ENCODE measurements at places on chromosomes 2 and 18.
A peak's percentile ranks its signal among the peaks of the same experiment; 100 is the strongest.

GRCh38 chr18:48294899-48295585, 114.1 kb downstream of the ZBTB7C start:
- no peak for DNase-seq

- DNase-seq, result no peak
Measured at GRCh38 chr2:429575-430254, 141.8 kb upstream of the ALKAL2 start.

DNA sequence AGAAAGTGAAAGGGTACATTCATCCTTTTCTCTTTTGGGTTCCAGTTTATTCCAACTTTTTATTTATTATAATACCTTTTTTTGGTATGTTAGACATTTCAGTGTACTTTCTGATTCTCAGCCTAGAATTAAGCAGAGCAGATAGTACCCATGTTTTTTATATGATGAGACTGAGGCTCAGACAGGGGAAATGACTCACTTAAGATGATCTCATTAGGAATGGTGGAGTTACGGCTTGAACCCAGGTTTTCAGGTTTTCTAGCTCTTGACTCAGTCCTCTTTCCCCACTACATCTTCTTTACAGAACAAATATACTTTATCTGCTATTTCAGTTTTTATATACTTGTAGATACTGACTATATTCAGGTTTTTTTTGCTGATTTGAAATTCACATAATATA, 51.7 kb upstream of the OTX1 start:
- no peak for DNase-seq

GRCh38 chr2:86314125-86314524, 23.3 kb downstream of the REEP1 start:
- no peak for DNase-seq

GRCh38 chr2:53356291-53356905, 411.2 kb upstream of the CHAC2 start:
- no peak for DNase-seq

DNA sequence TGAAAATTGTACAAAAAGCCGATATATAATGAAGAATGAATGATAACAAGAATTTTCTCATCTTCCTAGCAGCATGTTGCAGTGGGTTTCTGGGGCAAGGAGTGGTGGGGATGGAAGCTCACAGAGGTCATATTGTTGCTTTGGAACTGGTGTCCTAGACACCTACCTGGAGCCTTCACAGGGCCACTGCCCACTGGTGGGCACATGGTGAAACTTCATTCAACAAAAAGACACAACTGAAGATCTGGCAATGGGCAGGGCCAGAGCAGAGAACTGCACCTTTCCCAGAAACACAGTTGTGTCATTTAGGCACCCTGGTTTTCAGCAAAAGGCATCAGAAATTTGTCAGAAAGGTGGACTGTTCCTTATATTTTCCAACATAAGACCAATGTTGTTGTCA, 115.3 kb downstream of the FHOD3 start:
- DNase-seq, result peak; percentile 51

- no peak for DNase-seq
Measured at GRCh38 chr2:10399358-10399757, 48.8 kb downstream of the ODC1 start.

DNA sequence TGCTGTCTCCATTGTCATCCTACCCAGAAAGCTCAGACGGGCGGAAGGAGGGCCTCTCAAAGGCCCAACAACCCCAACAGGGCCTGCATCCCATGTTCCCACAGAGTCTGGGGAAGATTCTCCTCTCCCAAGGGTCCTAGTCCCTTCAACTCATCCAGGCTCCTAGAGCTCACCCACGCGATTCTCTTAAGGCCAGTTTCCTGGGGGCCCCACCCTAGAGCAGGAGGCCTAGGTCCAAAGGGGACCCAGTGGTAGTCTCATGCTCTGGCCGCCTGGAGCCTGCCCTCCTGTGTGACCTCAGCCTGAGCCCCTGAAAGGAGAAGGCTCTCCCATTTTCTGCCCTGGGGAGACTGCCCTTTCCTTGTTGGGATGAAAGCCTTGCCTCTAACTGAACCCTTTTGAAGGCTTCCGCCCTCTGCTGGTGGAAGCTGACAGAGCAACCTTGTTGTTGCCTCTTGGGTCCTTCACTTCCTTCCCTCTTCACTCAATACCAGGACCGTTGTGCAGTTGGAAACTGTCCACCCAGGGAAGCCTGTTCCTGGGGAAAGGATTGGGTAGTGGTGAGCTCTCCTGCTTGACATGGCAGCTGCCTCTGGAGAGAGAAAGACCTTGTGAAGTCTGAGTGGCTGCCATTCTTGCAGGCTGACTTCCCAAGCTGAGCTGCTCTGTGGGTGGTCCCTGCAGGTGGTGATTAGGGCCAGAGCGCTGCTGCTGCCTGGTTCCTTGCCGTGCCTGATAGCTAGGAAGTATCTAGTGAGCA, 86.0 kb upstream of the ALPP start:
- peak; percentile 56 for DNase-seq

- DNase-seq, result peak; percentile 64
Measured at GRCh38 chr18:36187193-36187825, at the start of gene MOCOS. Gene MOCOS (plus strand): TSS chr18:36187497. CDS start chr18:36187540, 43 bp downstream.

DNA sequence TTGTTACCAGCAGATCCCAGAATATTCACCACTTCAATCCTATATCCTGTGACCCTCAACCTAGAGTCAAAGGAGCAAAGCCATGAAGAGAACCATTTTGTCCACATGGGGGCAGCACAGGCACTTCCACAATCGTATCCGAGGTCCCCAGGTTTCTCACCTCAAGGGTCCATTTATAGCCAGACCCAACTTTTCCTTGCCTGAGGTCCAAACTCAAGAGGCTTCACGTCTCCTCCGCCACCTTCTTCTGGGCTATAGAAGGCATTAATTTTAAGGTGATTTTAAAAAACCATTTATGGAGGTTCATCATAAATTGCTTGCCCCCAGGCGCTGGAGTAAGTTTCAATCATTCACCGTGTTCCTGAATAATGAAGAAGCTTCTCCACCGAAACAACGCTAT, 111.6 kb upstream of the NABP1 start:
- DNase-seq, result peak; percentile 73

GRCh38 chr2:18792684-18793083, 203.3 kb upstream of the NT5C1B start:
- no peak for DNase-seq

GRCh38 chr2:240348522-240348921, 86.9 kb upstream of the GPC1 start:
- no peak for DNase-seq

DNA sequence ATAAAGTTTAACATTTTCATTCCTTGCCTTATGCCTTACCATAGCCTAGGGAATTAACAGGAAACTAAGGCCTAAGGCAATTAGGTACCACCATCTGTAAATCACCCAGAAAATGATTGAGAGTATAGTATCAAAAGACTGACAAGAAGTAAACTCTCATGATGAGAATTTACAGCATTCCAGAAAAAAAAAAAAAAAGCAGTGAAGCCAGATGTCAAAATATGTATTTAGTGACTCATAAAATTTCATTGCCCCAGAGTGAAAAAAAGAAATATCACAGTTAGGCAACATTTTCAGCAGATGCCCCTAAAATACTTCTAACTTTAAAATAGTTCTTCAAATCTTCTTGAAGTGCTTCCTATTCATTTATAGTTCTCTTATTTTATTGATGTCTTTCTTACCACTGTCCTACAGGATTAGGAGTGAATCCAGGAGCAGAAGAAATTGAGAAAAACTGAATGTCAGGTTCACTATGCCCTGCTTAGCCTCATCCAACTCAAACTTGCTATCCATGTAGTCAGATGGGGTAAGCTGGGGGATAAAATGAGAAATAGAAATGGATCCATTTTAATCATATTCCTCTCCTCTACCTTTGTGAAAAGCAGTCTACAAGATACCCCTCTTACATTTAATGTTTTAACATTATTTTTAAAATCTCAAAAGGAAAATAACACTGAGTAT, 57.3 kb upstream of the TANK start:
- peak; percentile 46 for DNase-seq

GRCh38 chr18:58013241-58014211, 30.5 kb upstream of the NEDD4L start:
- DNase-seq, result no peak

GRCh38 chr2:139864821-139865302, 1084.7 kb upstream of the NXPH2 start:
- no peak for DNase-seq

GRCh38 chr2:43027097-43027873, 199.1 kb downstream of the ZFP36L2 start:
- DNase-seq, result no peak

GRCh38 chr18:21040466-21040865, 71.1 kb downstream of the ROCK1 start:
- DNase-seq, result no peak

DNA sequence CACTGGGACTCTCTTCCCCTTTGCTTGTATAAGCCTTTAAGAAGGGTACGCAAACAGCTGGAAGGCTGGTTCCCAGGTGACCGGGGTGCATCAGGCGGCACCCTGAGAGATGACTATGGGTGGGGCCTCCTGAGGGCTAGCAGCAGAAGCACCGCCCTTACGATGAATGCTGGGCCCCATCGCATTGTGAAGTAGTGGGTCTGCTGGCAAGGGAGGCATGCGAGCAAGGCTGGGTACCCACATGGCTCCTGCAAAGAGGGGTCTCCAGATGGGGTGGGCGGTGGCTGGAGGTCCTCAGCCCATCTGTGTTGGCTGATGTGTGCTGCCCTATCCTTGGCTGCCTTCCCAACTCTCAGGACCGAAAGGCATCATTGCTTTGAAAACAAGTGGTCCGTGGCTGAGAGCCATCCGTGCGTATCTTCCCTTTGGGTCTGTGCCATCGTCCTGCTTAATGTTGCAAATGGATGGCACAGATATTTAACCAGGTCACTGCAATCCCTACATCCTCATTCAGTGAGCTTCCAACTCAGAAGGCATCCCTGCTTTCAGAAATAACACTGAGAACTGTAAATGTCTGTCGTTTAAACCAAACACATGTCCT, 83.5 kb upstream of the GPC1 start:
- no peak for DNase-seq

- peak; percentile 58 for DNase-seq
Measured at GRCh38 chr18:79983253-79983652, 5.1 kb downstream of the TXNL4A start.

DNA sequence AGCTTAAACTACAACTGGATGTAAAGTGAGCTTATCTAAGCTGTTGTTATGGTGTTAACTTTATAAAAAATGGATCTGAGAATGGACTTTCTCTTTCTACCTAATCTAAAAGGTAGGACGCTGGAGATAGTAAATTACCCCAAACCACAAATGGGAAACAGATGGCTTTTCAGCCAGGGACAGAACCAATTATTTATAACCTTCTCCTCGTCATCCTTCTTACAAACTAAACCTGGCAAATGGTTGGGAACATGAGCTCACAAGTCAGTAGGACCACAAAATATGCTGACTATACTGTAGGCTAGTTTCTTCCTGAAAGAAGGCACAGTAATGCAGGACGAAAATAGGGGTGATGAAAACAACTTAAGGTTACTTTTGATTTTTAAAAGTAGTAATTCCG, 32.7 kb upstream of the ZDBF2 start:
- no peak for DNase-seq

DNA sequence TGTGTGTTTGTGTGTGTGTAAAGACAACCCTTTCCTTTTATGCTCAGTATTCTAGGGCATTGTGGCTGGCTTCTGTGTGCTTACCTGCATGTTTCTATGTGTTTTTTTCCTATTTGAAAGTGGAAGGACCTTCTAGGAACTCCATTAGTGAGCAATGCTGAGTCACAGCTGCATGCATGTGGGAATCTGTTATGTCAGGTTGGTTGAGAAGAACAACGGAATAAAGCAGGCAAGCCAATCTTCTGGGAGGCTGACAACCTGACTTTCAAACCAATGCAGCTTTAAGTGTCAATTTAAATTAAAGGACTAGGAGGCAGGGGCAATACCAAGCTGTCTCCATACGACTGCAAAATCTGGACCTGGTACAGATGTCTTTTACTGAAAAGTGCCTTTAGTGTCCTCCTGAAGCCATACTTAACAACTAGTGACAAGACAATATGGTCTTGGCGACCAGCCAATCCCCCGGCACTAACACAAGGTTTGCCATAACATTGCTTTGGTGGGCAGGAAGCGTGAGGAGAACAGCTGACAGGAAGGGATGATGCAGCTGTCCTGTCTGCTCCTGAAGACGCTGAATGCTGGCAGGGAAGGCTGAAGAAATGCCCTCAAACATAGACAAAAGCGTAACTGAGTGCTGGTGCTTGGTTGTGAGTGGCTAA, 514.7 kb upstream of the CDH7 start:
- peak; percentile 2 for DNase-seq

- no peak for DNase-seq
Measured at GRCh38 chr2:98902209-98903063, 33.6 kb downstream of the CRACDL start.

GRCh38 chr2:23385351-23385747, 370 bp downstream of the KLHL29 start:
- peak; percentile 42 for DNase-seq

GRCh38 chr2:68865108-68865507, 6.1 kb downstream of the BMP10 start:
- no peak for DNase-seq

GRCh38 chr2:85195956-85196355, 62.8 kb downstream of the TCF7L1 start:
- no peak for DNase-seq

GRCh38 chr2:105972246-105972645, 221.9 kb downstream of the UXS1 start:
- DNase-seq, result no peak

GRCh38 chr18:12315911-12316310, 7.9 kb downstream of the TUBB6 start:
- DNase-seq, result no peak

GRCh38 chr2:85089585-85089984, 43.6 kb upstream of the TCF7L1 start:
- no peak for DNase-seq

DNA sequence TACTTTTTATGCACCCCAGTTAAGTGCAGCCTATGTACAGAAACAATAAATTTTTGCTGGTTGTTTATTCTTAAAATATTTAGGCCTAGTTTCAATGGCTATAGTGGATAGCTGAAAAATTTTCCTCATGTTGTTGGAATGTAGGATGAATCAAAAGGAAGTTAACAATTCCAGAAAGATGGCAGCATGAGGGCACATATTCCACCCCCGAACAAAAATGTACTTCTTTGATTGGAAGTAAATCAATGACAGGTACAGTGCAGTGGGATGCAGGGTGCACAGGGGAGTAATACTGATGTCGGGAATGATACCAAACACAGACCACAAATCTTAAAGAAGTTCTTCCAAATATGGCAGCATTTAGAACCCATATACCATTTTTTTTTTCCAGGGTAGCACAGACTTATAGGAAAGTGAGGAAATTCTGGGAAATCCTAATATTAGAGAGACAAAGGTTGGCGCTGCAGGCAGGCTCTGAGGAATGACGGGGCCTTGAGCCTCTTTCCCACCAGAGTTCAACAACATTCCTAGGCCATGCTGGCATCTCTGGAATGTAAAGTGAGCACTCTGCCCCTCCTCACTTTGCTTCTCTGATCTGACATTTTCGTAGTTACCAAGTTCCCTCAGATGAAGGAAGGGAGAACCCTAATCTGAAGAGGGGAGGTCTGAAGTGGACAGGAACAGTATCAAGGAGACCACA, 36.6 kb upstream of the IKZF2 start:
- no peak for DNase-seq

- DNase-seq, result no peak
Measured at GRCh38 chr2:38450509-38450908, 73.4 kb upstream of the ATL2 start.

Measured in lung microvascular endothelial cell (primary cell).